Caki2 (cell line): ENCODE measurements at places on chromosomes 12 and 14. TPM values are rescaled to one million over a fixed set of nuclear protein-coding genes. Genes with fewer than 3 reads are reported as not detected.

The ALX1 gene
- total RNA-seq, result not detected in 2 replicates

DNA sequence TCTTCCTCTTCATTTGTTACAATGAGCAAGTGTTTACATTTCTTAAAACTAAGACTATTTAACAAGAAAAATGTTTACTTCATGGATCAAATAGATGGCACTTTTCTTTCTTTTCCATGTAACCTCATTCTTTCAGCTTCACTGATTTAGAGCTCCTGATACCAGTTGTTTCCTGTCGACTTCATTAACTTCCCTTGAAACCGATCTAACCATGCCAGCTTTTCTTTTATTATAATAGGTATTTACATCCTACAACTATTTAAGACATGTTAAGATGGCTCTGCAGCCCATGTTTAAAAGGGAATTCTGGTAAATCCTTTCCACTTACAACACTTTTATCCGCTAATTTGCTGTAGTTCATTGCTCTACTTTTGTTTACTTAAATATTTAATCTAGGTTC lies 107.3 kb upstream of the DCN start:
- no peak for DNase-seq

DNA sequence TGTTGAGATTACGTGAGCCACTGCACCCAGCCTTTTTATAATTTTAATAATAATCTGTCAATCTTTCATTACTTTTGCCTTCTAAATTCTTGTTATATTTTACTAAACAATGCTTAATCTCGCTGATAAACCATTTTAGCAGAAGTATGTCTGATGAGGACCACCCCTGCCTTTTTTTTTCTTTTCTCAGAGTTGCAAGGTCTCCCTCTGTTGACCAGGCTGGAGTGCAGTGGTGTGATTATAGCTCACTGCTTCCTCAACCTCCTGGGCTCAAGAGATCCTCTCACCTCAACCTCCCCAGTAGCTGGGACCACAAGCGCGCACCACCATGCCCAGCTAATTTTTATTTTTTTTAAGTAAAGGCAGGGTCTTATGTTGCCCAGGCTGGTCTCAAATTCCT lies 118.6 kb upstream of the DNM1L start:
- DNase-seq, result no peak

GRCh38 chr12:126668538-126668937 lies 1598.4 kb upstream of the TMEM132C start:
- DNase-seq, result peak; percentile 66

The CLEC2A gene
- not detected in 2 replicates for total RNA-seq
